ENCODE measurements at places on chromosomes 5 and 9.

- no peak for DNase-seq
Observed at GRCh38 chr9:77544546-77544945, 103.6 kb downstream of the GNA14 start.

- DNase-seq = no peak
Observed at GRCh38 chr5:38888041-38888440, 42.2 kb downstream of the OSMR start.

- no peak for DNase-seq
Observed at GRCh38 chr9:88605512-88606362, 70.8 kb downstream of the NXNL2 start.

DNA sequence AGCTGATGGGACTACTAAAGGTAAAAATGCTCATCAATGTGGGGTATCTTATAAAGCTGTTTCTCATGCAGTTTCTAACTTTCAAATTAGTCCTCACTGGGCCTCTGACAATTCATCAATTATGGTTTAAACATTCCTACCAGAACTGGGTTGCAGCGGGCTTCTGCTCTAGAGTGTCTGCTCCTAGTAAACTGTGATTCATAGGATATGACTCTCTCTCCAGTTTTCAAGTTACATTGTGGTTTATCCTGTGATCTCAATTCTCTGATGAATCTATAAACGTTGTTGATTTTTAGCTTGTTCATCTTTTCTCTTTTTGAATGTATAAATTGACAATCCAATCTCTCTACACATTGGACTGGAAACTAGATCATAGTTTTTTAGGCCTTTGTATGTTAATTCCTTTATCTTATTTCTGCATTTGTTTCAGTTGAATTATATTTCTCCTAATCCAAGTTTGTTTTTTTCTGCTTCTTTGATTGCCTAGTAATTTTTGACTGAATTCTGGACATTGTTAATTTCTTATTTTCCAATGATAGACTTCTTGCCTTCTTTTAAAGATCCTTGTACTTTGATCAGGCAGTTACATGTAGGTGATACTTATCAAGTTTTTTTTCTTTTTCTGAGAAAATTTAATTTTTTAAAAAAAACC lies 822.6 kb downstream of the TLE1 start:
- DNase-seq = no peak

DNA sequence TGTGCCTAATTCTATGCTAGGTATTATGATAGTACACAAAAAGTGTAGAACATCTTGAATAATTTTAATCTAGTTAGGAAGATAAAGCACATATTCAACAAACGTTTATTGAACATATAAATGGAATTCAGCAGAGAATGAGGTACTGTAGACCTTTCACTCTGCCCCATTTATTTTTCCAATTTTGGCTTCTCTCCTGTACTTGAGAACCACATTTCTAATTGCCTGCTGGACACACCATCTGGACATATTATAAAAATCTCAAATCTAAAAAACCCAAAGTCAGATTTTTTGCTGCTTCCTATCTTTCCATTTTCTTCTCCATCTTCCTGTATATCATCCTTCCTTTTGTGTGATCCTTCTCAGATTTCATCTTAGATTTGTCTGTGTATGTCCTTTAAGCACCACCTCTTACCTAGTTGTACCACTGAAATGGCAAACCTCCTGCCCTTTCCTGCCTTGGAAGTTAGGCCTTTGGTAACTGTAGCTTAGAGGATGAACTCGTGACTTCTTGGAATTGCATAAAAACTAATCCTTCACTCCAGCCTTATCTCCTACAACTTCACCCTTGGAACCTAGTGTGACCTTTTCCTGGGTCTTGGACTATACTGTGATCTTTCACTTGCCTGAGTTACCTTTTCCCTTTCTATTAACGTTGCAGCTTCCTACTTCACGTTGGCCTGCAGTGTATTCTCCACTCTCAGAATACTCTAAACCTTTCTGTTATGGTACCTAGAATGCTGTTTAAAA lies 8.8 kb downstream of the SLC26A2 start:
- no peak for DNase-seq

- no peak for DNase-seq
Observed at GRCh38 chr5:138967791-138968448, 92.8 kb upstream of the LRRTM2 start.

DNA sequence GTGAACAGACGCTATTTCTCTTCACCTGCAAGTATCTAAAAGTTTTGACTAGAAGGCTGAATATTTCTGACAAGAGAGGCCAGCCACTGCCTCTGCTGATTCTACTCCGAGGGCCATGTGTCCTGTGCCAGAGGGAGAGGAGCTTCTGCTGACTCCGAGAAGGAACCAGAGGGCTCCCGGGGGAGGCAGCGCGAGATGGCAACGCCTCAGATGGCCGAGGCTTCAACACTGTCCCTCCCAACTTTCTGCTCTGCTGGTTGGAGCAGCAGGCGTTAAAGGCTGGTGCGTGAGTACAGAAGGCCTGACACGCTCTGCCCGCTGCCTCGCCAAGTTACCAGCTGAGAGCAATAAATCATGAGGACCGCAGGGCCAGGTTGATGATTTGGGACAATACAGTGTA lies 178.8 kb downstream of the GAPVD1 start:
- no peak for DNase-seq

DNA sequence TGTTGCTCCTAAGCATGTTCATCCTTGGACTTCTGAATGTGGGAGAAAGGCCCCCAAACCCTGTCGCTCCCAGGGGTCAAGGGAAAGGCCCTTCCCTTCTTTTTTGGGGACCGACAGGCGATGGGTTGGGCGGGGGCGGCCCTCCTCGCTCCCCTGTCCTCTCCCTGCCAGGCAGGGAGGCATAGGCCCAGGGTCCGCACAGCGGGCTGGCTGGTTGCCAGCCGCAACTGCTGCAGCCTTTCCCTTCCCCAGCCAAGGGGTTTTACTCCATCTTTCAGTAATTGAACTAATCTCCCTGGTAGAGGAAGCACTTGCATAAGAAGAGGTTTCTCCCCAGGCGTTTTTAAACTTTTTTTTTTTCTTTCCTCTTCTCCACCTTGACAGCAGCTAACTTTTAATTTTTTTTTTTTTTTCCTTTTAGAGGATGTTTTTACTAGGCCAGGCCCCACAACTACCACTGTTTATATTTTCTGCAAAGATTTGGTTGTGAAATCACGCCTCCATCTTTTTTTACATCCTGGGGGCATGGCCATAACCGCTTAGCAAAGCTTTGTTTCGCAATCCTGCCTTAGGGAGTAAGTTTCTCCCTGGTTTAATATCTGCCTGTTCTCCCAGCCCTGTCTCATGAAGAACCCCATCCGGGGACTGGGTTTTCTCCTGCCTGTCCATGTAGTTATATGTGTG lies 216.9 kb upstream of the ZNF608 start:
- no peak for DNase-seq

- no peak for DNase-seq
Observed at GRCh38 chr5:113371721-113372196, 63.0 kb downstream of the TSSK1B start.

All from stimulated activated CD4-positive, alpha-beta T cell treated with anti-CD3 and anti-CD28 coated beads, Interleukin-15, amount 100 ng/mL, for 48 hours (primary cell).